ENCODE measurements at places on chromosomes 1 and 21.

GRCh38 chr1:12112711-12113161 lies 49.6 kb downstream of the TNFRSF8 start:
- DNase-seq: no peak

DNA sequence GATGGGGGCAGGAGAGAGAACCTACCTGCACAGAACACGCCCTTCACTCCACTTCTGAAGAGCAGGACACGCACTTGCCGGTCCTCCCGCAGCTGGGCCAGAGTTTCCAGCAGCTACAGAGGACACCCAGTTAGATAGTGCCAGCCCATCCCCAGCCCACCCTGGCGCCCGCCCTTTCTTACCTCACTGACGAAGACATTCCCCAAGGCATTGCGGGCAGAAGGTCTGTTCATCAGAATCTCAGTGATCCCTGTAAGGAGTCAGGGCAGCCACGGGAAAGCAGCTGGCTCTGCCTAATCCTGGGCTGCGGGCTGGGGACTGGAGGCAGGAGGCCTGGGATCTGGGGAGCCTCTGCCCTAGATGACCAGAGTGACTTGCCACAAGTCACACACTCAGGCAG lies 10.0 kb downstream of the ECHDC2 start:
- DNase-seq: no peak

DNA sequence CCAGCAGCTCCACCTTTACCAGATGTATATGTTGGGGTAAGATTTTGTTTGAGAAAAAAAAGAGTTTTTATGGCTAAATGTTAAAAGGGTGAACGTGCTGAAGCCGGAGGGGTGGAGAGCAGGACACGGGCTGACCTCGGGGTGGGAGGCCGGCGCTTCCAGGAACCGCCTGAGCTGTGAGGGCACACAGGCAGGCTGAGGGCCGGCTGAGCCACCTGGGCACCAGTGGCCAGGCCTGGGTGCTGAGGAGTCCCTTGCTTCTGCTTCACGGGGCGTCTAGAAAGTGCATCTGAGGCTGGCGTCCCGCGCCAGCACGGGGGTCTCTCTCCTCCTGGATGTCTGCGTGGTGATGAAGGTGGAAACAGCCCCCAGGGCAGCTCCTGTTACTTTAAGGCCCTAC lies 33.6 kb upstream of the ADARB1 start:
- DNase-seq: no peak

DNA sequence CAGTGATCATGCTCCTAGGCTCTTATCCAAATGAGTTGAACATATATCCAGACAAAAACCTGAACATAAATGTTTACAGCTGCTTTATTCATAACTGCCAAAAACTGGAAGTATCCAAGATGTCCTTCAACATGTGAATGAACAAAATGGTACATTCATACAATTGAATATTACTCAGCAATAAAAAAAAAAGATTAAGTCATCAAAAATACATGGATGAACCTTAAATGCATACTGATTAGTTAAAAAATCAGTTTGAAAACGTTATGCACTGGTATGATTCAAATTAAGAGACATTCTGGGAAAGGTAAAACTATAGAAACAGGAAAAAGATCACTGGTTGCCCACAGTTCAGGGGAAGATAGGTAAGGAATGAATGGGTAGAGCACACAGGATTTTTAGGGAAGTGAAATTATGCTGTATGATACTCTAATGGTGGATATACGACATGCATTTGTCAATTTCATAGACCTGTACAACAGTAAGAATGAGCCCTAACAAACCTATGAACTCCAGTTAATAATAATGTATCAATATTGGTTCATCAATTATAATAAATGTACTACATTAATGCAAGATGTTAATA lies 3.1 kb downstream of the LRRC40 start:
- DNase-seq: no peak

GRCh38 chr1:92701147-92701546 lies 83.8 kb downstream of the EVI5 start:
- no peak for DNase-seq

DNA sequence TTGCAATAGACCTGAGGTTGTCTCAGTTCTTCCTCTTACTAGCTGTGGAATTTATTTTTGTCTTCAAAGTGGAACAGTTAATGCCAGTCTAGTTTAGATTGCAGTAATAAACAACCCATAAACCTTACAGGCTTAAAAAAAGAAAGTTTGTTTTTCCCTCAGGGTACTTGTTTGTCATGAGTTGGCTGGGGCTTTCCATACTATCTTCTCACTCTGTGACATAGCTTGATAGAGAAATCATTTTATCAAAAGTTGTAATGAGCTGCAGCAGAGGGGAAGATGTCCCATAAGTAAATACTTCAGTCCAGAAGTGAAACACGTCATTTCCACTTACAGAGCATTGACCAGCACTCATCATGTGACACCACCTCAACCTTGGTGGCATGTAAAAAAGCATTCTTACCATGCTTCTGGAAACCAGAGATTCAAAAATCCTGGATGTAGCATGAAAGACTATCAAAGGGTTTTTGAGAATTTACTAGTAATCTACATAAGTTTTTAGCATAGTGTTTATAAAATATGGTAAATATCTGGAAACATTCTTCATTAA lies 62.8 kb upstream of the COL11A1 start:
- DNase-seq: no peak

GRCh38 chr1:34780528-34780927 lies 486 bp upstream of the GJB3 start:
- no peak for DNase-seq

DNA sequence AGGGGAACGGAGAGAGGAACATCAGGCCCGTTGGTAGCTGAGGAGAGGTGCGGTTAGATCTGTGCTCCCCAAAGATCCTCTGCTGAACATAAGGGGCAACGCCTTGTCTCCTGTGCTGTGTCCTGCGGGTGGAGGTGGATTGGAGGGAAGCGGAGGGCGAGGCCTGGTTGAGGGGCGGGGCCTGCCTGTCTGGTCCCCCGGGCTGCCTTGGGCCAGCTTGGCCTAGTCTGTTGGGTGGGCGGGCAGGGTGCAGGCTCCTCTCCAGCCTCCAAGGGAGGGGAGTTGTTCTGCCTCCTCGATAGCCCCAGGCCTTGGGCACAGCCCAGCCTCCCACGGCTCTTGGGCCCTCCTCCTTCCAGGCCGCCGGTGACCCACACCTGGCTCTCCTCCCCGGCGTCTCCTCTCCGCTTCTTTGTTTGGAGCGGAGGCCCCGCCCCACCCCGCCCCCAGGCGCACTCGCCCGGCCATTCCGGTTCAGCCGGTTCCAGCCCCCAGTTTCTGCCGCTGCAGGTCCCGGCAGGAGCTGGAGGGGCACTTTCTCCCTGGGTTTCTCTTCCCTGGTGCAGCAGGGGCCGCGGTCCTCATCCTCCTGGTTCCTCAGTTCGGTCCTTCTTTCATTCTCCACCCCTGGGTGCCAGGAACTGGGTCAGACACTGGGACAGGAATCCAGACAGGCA lies 19.4 kb downstream of the PTPRF start:
- no peak for DNase-seq

DNA sequence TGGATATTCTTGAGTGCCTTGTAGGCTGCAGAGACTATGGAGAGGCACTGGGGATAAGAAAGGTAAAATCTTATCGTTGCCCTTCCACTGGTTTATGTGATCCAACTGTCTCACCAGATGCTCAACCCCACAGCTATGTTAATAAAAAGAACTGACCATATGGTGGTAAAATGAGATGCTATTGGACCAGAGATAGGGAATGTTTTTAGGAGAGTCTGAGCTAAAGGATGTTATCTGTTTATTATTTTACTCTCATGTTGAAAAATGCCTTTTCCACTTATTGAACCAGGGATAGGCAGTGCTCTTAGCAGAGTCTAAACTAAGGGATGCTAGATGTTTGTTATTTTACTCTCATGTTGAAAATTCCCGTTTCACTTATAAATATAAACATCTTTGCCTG lies 172.8 kb upstream of the GREM2 start:
- DNase-seq: no peak

GRCh38 chr1:51101976-51102375 lies at the start of gene C1orf185:
TSS of gene C1orf185 (plus strand) at chr1:51102228. CDS start at chr1:51102234, 6 bp downstream.
- DNase-seq: no peak

- DNase-seq: no peak
These were observed 229.3 kb downstream of the DISC1 start for GRCh38 chr1:231855926-231856325.

DNA sequence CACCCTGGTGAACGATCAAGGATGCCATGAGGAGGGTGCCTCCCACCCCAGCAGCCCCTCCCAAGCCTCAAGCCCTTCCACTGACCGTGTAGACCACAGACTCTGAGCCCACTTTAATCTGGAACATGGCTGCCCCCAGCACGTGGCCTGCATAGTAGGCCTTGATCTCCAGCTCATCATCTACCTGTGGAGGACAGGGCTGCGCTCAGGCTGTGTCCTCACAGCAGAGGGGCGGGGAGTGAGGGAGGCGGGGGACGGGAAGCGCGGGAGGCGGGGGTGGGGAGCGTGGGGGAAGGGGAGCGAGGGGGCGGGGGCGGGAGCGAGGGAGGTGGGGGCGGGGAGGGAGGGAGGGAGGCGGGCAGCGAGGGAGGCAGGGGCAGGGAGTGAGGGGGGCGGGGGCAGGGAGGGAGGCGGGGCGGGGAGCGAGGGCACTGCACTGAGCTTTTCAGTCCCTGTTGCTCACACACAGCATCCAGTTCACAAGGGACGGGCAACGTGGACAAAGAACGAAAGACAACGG lies 7.1 kb downstream of the PUSL1 start:
- no peak for DNase-seq

DNA sequence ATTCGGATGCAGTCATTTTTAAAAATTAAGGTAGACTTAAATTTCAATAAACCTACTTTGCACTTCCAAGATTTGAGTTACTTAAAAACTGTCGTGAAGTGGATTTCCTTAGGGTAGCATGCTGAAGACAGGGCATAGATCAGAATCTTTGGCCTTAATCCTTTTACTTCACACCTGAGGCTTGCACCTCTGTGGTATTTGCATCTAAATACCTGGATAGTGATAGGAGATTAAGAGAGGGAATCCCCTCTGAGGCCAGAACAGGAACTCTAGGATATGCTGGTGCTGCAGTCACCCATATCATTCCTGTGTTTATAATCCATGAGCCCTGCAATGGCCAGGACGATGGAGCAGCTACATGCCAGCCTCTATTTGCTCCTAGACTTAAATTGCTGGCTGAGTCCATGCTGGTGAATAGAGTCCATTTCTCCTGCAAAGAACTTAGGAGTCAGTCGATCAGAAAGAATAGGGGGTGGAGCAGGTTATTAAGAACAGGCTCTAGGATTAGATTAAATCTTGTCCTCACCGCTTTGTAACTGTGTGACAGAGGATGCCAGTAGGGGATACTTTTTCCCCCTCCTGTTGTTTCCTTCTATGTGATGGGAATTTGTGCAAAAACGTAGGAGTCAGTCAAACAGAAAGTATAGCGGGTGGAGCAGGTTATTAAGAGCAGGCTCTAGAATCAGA lies 333.6 kb downstream of the DUSP10 start:
- no peak for DNase-seq

- DNase-seq: no peak
These were observed 138.3 kb downstream of the APP start for GRCh38 chr21:26032263-26032662.

DNA sequence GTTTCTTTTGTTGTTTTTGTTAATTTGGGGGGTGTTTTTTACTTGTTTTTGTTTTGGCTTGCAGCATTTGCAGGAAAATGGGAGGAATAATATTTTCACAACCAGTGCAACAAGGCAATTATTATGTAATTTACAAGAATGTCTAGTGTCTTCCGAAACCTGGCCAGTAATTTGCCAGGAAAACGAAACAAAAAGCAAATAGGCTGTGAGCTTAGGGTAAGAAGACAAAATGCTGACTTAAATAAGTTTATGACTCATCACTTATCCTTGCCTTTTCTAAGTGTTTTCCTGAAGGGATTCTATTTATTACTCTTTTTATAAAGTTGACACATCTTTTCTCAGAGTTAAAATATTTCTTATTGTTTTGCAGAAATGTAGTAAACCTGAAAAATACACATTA lies 49.8 kb downstream of the KCNT2 start:
- DNase-seq: no peak

DNA sequence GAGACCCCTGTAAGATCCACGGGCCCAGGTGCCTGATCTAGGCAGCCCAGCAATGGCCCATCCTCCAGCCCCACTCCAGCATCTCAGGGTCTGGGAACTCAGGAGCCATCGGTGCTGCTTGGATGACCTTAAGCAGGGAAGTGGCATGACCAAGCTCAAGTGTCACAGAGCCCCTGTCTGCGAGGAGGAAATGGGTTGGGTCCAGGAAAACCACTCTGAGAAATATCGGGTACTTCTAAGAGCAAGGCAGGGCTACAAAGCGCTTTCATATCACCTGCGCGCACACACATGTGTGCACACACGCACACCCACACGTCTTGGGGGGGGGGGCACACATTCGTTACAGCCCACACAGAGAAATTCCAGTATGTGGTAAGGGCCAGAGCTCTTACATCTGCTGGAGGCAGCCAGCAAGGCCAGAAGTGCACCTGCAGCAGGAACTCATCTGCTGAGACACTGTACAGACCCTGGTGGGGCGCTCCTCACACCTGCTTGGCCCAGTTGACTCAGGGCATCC lies 32.6 kb upstream of the SPOCD1 start:
- DNase-seq: peak; percentile 25

GRCh38 chr1:106022312-106022902 lies 1034.1 kb upstream of the PRMT6 start:
- no peak for DNase-seq

DNA sequence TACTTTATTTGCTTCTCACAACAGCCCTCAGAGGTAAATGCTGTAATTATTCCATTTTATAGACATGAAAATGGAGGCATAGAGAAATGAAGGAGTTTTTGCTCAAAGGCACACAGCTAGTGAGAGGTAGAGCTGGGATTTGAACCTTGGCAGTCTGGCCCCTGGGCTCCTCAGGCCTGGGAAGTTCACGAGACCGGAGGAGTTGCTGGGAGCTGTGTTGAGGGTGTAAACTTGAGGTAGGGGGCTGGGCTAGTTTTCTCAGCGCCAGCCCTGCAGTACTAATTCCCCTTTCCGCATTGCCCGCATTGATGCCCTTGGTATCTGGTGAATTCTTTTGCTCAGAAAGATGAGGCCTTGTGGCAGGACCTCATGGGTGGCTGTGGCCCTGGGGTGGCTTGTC lies 73.3 kb downstream of the PTPRU start:
- no peak for DNase-seq

- no peak for DNase-seq
These were observed 110.8 kb downstream of the PLPP3 start for GRCh38 chr1:56468518-56468917.

- DNase-seq: no peak
These were observed 36.3 kb downstream of the PRDM16 start for GRCh38 chr1:3105167-3105863.

GRCh38 chr1:164051782-164052181 lies 507.2 kb upstream of the PBX1 start:
- DNase-seq: no peak

DNA sequence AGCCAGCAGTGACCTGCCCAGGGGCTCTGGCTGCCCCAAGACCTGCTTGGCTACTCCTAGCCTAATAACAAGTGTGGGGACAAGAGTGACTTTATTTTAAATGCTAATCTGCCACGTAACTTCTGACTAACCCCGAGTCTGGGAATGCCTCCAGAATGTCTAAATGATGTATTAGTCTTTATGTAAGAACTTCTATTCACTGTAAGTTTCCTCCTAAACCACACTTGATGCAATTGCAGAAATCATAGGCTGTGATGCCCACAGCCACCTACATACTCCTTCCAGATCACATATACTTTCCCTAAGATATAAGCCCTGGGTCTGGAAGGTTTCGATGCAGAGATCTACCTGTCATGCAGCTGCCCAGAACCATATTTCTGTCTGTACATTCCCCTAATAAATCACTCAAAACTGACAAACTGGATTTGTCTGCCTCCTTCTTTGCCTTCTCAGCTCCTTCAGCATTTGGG lies 5.9 kb upstream of the VPS45 start:
- DNase-seq: no peak

GRCh38 chr1:17958704-17959103 lies 148.9 kb upstream of the IGSF21 start:
- DNase-seq: no peak
